ENCODE measurements at places on chromosomes 4 and X.

- DNase-seq: no peak
These were observed 644.1 kb downstream of the MID1IP1 start for GRCh38 chrX:39445336-39445735.

- DNase-seq: no peak
These were observed 185.3 kb downstream of the CRLF2 start for GRCh38 chrX:1027133-1027532.

DNA sequence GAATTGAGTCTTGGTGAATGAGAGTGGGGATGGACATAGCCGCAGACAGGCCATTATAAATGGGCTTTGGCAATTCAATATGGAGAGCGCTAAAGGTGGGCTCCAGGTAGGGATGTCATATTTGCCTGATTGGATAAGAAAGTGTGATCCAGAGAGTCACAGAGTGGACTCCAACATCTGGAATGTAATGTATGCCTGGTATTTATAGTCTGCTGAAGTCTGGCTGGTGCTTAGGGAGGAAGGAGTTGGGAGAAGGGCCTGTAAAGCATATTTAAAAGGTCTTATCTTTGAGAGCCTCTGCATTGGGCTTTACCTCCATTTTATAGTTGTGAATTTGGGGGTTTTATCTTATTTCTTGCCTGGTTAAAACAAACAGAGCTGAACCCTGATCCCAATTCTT lies 153.2 kb downstream of the GALNTL6 start:
- no peak for DNase-seq

DNA sequence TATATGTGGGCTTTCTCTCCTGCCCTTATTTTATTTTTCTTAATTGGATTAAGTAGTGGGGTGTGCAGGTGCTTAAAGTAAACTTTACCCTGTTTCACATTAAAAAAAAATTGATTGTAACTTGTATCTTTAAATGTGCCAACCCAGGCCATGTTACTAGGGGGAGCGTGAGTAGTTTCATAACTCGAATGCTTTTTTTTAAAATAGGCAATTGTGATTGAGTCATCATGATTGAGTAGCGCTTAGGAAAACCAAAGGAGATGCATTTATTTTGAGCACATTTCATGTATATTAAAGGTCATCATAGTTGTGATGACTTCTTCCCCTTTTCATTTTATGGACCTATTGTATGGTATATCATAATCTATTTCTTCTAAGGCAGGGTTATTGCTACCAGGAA lies 32.2 kb downstream of the GPAT3 start:
- no peak for DNase-seq

GRCh38 chr4:107379054-107379869 lies 340.8 kb downstream of the PAPSS1 start:
- DNase-seq: no peak

- DNase-seq: no peak
These were observed 55.2 kb downstream of the NEK1 start for GRCh38 chr4:169557061-169557636.

DNA sequence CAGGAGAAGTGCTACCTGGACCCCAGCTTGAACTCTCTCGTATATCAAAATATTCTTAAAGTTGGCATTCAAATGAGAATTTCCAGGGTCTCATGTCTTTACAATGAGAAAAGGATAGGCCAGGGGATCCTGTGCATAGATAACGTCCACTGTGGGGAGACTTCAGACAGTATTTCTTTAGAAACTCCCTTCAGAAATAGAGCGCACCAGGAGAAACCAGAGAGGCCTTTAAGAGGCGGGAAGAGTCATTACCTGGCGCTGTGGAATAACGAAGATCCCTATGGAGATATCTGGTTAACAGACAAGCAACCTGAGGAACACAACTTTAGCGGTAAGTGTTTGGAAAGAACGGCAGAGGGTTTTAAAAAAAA lies 600 bp downstream of the RADX start:
- peak; percentile 36 for DNase-seq

DNA sequence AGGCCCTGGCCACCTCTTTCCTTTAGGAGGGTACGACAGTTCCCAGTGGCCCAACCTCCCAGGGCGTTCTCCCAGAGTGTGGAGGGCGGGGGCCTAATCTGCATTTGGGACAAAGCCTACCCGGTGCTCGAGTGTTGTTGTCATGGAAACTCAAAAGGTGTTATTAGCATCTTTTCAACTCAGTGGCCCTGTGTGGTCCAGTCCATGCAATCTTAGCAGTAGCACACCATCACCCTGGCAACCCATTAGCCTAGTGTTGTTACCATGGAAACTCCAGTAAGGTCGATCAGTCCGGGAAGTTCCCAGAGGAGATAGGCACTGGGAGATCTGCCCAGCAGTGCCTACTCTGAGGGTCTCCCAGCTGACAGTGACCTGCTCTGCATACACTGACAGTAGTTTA lies 20.2 kb downstream of the APLN start:
- DNase-seq: no peak

DNA sequence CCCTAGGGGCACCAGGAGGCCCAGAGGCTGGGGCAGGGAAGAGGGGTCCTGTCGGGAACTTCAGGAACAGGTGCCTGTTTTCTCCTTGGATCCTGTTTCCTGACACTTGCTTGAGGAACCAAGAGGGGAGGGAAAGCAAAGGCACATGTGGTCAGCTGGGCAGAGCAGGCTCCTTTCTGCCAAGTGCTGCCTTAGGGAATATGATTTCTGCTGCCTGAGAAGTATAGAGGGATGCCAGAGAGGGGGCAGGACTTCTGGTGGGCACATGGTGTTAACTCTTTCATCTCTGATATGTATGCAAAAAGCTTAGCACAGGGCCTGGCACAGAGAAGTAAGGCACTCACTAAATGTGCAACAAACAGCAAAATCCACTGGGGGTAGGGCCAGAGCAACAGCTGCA lies 51.2 kb upstream of the PJA1 start:
- no peak for DNase-seq

DNA sequence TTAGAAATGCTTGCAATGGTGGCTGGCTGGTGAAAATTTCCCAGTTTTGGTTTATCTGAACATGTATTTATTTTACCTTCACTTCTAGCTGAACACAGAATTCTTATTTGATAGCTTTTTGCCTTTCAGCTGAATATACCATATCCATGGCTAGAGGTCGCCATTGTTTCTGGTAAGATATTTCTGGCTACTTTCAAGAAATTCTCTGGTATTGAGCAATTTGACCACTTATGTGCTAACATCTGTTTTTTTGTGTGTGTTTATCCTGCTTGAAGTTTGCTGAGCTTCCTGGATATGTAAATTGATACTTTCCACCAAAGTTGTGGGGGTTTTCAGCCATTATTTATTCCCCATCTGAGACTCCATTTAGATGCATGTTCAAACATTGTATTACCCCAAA lies 75.4 kb downstream of the FBXW7 start:
- no peak for DNase-seq

DNA sequence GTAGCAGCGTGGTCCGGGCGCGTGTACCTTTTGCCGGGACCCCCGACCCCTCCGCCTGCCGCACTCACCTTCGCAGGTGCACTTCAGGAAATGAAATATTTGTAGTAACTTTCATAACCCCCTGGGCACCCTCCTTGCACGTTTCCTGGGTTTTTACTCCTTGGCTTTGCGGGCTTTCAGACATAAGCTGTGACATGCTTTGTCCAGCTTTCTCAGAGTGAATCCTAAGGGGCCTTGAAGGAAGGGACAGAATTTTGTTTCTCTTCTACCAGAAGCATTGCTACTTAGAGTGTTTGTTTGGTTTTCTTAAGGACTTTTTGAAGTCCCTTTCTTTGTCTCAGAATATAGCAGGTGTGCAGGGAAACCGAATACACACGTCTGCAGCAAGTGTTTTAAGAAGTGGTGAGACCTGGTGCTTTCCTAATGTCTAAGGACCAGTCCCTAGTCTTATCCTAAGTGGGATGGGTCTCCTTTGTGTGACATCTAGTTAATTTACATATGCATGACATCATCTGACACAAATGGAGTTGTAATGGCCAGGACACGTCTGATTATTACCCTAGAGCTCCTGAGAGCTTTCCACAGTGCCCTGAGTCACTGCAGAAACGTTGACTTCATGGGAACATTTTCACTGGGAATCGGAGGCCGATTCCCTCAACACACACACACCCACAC lies 1.3 kb downstream of the FAM149A start:
- peak; percentile 22 for DNase-seq

DNA sequence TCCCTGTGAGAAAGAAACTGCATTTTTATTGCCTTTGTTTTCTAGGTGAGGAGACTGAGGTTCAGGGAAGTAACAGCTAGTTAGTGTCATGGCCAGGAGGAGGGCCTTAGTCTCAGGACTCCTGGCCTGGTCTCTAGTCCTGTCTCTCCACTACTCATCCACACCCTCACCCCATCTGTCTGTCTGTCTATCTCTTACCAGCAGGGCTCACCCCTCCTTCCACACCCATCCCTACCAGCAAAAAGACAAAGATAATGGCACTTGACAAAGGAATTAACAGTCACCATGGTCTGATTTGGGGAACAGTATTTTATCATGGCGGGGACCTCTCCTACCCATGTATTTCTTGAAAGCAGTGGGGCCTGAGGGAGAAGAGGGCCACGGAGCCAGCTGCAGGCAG lies 125.8 kb downstream of the REPS2 start:
- DNase-seq: no peak

DNA sequence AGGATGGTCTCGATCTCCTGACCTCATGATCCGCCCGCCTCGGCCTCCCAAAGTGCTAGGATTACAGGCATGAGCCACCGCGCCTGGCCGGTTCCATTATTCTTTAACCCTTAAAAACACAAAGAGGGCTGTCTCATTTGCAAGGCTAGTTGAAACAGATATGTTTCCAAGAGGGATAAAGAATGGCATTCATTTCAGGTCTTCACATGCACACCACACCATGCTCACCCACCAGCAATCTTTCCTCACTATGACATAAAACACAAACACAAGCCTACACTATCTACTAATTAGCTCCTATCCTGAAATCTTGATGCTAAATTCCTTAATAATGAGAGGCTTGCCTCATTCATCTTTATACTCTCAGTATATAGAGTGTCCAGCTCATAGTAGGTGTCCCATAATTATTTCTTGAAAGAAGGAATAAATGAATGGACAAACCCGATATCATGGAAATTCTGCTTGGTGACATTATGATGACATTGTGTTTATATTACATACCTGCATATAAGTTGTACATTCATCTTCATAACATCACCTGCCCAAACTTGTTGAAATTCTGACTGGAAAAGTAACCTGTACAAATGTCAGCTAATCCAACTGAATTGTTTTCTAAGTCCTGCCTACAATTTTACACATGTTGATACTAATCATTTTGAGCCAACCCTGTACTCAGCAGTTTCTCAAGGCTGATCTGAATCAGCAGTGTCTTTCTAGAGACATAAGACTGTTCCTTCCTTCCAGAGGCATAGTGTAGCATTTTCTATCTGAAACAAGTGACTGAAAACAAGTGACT lies 408.5 kb downstream of the KLHL13 start:
- no peak for DNase-seq

DNA sequence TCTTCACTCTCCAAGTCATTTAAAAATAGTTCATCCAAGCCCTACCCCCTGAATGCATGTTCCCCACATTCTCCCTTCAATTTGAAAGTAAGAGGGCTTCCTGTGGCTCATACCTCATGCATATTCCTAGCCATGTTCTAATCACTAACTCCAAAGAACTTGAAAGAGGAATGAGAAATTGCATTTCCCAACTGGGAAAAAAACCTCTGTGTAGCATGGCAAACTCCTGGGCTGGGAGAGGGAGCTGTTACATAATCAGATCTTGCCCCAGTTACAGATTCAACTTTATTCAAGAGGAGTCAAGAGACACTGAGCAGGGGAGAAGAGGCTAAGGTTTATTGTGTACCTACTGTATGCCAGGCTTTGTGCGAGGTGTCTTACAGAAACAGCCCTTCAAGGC lies 90.2 kb downstream of the SLC2A9 start:
- DNase-seq: no peak

GRCh38 chr4:123788577-123788976 lies 392.0 kb downstream of the SPRY1 start:
- no peak for DNase-seq

DNA sequence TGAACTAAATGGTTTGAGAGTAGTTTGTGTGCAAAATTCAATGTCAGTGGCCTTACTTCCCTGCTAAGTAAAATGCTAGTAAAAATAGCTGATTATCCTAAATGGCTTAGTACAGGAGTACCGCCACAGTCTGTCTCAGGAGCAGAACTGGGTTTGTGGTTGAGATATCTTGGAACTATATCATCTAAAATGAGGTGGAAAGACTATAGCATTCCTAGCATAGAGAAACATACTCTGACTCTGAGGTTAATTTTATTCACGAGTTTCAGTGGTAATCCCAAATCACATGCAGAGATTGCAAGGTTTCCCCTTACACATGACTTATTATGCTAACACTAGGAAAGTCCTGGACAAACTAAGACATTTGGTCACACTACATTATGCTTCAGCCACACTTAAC lies 70.4 kb downstream of the OR13H1 start:
- no peak for DNase-seq

- DNase-seq: no peak
These were observed 57.8 kb downstream of the EDNRA start for GRCh38 chr4:147538711-147539110.

GRCh38 chr4:2798399-2799223 lies 5.7 kb downstream of the SH3BP2 start:
- no peak for DNase-seq

GRCh38 chr4:8846826-8847225 lies 24.8 kb downstream of the HMX1 start:
- DNase-seq: no peak

GRCh38 chr4:47553329-47554125 lies 68.5 kb downstream of the ATP10D start:
- DNase-seq: no peak

- peak; percentile 35 for DNase-seq
These were observed 1.3 kb upstream of the CITED1 start for GRCh38 chrX:72306851-72307645.

- no peak for DNase-seq
These were observed 123.4 kb downstream of the ASB9 start for GRCh38 chrX:15146515-15146914.

DNA sequence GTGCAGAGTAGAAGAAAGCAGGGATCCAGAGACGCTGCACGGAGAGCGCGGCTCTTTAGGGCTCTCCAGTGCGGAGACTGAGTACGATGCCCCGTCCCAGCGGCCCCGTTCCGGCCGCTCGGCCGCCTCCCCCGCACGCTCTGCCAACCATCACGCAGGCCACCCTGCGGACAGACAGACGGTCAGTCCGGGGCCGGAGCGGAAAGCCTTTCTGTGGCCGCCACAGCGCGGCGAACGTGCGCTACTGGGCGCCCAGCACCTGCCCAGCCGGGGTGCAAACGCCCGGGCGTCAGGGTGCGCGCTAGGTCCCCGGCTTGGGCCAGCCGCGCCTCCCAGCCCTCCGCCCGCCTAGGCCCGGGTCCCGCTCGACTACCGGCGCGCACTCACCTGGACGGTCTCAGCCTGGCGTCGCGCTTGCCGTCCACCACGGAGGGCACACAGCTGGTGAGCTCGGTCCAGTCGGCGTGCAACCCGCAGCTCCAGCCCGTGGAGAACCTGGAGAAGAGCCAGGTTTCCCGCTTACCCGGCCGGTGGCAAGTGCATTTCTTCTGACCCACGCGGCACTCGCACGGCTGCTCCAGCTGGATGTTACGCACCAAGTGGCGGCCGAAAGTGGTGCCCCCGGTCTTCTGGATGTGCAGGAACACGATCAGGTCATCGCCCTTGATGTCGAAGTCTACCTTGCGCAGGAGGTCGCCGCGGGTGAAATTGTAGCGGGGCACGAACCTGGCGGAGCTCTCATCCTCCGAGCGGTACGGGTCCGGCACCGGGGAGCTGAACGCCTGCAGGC lies 1.8 kb downstream of the HS6ST2 start:
- peak; percentile 15 for DNase-seq

- no peak for DNase-seq
These were observed 556.6 kb downstream of the NLGN4X start for GRCh38 chrX:5672099-5672498.

Data from NCI-H510A treated with DMSO at 0.1 percent for 48 hours (cell line).